Erythroblast (primary cell): ENCODE measurements at places on chromosomes 2 and 18.
A peak's percentile ranks its signal among the peaks of the same experiment; 100 is the strongest.

DNA sequence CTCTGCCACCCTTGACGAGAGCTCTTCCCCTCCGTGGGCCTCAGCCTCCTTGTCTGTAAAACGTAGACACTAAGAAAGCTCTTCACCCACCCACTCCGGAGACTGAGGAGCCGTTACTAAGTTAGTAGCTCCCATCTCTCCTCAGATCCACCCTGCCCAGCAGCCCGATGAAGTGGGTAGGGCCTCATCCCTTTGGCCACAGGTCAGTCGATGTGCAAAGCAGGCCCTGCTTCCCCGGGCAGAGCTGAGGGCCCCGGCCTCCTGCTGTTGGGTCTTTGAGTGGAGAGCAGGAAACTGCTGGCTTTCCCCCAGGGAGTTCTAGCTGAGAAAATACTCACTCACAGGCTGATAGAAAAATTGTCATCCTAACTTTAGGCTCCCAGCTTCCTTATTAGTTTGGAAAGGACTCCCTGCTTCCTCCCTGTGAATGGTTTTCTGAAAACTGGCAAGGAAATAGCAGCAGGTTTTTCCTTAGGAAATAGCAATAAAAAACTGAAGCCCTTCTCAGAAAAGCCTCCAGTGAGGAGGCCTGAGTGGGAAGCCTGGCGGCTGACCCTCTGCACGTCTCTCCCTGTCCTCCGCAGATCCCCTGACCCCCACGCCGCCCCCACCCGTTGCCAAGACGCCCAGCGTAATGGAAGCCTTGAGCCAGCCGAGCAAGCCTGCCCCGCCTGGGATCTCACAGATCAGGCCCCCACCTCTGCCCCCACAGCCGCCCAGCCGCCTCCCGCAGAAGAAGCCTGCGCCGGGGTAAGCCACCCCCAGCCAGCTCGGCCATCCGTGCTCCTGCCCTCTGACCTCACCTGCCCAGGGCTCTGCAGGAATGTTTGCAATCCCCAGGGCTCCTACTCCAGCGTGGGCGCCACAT lies 30.2 kb downstream of the ITGB1BP1 start:
- DNase-seq: no peak

DNA sequence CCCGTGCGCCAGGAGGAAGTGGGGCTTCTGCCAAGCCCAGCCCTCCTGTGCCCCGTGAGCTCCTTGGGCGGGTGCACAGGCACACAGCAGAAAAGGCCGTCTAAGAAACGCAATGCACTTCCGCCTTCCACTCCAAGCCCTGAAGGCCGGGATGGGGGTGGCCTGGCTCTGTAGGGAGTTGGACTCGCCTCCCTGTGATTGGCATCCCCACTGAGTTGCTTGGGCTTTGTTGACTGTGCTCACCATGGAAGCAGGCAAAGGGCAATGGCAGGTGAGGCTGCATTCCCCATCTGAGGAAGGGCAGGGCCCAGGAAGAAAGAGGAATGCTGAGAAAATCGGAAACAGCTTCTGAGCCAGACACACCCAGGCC lies 66.8 kb downstream of the CRACDL start:
- DNase-seq: no peak

DNA sequence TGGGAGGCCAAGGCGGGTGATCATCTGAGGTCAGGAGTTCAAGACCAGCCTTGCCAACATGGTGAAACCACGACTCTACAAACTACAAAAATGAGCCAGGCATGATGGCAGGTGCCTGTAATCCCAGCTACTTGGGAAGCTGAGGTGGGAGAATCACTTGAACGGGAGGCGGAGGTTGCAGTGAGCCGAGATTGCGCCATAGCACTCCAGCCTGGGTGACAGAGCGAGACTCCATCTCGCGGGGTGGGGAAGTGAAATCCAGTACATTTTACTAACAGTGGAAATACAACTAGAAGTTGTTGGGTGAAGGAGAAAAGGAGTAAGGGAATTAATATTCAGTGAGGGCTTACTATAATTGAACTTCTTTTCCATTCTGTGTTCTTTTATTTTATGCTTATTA lies 13.2 kb upstream of the ENOSF1 start:
- DNase-seq: no peak

GRCh38 chr2:235842941-235843340 lies 325.2 kb downstream of the GBX2 start:
- no peak for DNase-seq

DNA sequence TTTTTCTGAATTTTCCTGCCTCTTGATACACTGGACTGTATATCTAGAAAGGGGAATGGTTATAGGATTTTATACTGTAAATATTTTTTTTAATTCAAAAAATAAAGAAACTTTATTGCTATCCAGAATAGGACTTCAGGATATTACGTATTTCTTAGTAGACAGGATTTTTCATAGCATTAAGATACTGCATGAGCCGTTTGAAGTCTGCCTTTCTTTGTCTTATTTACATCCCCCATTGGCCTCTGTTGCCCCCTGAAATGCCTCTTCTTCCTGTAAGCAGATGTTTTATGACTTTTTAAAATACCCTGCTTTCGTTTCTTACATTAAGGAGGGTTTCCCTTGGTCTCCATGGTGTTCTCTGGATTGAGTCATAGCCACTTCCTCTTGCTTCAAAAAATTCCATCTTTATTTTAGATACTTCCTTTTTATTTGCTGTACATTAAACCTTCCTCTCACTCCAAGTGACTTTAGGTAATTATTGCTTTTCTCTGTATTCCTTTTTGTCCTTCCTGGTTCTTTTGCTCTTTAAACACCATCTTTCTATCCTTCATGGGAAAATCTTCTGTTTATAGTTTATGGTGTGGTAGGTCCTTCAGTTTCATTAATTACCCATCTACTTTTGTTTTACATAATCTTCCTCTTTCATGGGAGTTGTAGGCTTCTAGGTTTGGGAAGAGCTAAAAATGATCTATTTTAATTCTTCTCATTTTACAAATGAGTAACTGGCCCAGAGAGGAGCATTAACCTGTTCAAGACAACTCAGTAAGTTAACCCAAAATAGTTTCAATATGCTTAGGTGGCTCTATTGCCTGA lies 72.6 kb downstream of the ZNF532 start:
- DNase-seq: no peak

DNA sequence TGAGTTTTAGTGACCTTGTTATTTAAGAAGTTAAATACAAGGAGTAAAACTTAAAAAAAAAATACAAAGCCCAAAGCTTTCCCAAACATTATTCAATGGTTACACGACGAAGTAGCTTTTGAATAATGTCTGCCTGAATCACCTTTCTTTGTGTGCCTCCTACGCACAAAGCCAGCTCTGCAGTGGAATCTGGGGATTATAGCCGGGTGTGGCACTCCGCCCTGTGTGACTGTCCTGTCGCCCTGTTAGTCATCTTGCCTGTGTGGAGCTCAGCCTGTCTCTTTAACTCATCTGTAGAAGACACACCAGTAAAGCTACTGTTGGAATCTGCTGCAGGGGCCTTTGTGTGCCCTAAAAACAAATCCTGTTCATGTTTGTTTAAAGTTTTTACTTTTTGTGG lies 79.4 kb upstream of the TCF7L1 start:
- peak; percentile 28 for DNase-seq

DNA sequence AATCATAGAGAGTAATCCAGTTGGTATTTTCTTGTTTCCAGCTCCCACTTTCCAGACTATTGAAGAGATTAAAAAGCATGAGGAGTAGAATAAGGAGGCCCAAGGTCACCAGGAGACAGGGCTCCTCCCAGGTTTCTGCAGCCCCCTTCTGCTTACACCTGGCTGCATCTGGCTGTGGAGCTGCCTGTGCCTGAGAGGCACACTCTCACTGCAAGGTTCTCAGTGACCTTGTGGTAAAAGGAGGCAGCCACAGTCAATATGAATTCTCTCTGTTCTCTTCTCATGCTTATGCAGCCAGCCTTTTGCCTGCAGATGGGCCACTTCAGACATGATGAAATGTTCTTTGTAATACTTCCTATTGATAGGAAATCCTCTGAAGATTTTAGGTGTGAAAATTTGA lies 233.7 kb downstream of the MYO3B start:
- no peak for DNase-seq

- DNase-seq: no peak
These were observed 15.1 kb downstream of the TRAK2 start for GRCh38 chr2:201436141-201436540.

DNA sequence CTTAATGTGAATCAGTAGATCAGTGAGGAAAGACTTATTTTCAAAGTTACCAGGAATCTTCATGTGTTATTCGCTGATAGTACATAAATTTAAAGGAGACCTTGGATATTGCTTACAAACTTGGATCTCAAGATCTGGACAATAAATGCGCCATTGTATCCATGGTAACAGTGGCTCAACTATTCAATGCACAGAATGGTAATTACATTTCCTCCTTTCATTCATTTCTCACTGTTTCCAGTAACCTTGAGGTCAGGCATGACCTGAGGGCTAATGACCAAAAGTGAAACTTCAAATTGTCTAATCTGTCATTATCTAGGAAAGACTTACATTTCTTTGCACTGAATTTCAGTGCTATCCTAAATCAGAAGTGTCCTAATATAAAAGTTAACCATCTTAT lies 8.1 kb downstream of the LRP2 start:
- DNase-seq: no peak

DNA sequence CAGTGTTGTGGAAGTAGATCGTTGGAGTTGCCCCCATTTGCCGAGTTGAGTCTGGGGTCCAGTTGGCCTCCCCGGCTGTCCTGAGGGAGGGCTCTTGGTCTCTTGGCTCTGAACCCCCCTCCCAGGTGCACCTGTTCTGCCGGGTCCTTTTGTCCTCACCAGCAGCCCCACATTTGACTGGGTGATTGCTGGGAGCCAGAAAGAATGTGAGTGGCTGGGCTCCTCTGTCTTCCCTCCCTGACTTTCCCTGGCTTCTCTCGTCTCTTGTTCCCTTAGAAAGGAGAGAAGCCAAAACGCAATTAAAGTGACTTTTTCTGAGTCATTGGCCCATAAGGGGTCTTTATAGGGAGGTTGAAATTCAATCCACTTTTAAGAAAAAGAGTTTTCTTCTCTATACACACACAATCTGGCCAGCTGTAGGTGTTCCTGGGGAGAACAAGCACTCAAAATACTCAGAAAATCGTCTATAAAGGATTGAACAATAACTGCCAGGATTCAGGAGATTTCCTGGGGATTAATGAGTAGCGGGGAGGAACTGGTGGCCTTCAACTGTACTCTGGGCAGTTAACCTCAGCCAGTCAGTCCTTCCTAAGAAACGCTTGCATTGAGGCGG lies 131.0 kb downstream of the TMEM182 start:
- no peak for DNase-seq
